Skin of body (tissue), 3 donors: ENCODE measurements at places on chromosomes 3 and 15. TPM values are rescaled to one million over a fixed set of nuclear protein-coding genes. Genes with fewer than 3 reads are reported as not detected.

The SIAH2 gene
- 26.7 TPM for total RNA-seq

The CILP gene
- 24.4 TPM for total RNA-seq

The ZNF80 gene
- not detected for total RNA-seq

The SPATA16 gene
- total RNA-seq: not detected

The GUCA1C gene
- not detected for total RNA-seq

The SAMMSON gene
- 0.69 TPM for total RNA-seq

The SLC9C1 gene
- 0.89 TPM for total RNA-seq

The MITF gene
- 43.2 TPM for total RNA-seq

The CDHR4 gene
- total RNA-seq: not detected

The SLC28A1 gene
- total RNA-seq: not detected
